ENCODE measurements at places on chromosomes 2 and 18.

- DNase-seq: no peak
These were observed 75.8 kb downstream of the RDH14 start for GRCh38 chr2:18484625-18485024.

DNA sequence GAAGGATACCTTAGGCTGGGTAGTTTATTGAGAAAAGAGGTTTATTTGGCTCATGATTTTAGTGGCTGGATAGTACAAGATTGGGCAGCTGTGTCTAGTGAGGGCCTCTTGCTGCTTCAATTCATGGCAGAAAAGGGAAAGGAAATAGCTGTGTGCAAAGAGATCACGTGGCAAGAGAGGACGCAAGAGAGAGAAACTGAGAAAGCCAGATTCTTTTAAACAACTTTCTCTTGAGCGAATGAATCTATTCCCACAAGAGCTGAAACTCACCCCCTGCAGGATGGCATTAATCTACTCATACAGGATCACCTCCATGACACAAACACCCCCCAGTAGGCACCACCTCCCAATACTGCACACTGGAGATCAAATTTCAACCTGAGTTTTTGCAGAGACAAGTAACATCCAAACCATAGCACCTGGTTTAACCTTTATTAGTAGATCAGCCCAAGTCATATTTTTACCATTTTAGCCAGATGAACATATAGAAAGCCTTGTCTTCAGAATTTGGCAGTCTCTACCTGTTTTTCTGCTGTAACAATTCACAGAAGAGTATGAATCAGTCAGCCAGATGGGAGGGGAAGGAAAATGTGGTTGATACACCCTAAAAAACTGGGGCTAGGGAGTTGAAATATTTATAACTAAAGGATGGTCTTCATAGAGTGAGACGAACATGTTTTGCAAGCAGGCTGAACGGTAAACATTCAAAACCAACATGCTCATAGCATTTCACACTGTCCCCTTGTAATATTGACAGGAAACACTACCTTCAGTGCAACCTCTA, 73.9 kb upstream of the NCKAP5 start:
- no peak for DNase-seq

- no peak for DNase-seq
These were observed 59.4 kb upstream of the HPCAL1 start for GRCh38 chr2:10242998-10243925.

DNA sequence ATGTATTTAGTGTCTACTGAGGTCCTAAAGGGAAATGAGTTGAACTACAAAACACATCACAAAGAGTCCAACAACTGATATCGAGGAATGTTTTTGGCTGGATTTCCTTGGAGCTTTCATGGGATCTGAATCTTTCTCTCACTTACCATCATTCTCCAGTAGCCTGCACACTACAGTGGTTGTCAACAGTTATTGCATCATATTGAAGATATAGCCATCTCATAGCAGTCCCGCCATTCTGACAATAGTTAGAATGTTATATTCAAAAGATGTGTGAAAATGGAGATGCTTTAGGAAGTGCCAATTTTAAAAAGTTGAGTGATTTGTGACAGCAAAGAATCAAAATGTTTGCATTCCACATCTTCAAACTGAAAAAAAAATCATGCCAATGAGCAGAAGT, 186.8 kb downstream of the DSC3 start:
- no peak for DNase-seq

DNA sequence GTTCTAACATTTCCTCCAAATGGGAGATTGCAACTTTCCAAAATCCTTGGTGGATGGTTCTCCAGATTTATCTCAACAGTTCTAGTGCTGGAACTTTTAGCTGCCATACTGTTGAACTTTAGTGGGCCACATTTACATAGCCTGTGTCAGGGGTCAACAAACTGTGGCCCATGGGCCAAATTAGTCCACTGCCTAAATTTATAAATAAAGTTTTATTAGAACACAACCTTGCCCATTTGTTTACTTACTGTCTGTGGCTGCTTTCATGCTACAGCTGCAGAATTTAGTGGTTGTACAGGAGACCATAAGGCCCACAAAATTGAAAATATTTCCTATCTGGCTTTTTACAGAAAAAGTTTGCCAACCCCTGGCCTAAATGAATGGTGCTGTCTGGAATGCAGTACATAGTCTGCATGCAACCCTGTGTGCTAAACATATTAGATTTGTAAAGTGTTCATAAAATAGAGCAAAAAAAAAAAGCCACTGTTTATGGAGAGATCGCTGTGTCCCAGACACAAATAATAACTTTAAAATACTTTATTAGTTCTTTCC, 30.3 kb downstream of the MGAT5 start:
- no peak for DNase-seq

- no peak for DNase-seq
These were observed 46.9 kb downstream of the MAP4K3 start for GRCh38 chr2:39390216-39390615.

- DNase-seq: no peak
These were observed 68.6 kb downstream of the GATA6 start for GRCh38 chr18:22238036-22238435.

DNA sequence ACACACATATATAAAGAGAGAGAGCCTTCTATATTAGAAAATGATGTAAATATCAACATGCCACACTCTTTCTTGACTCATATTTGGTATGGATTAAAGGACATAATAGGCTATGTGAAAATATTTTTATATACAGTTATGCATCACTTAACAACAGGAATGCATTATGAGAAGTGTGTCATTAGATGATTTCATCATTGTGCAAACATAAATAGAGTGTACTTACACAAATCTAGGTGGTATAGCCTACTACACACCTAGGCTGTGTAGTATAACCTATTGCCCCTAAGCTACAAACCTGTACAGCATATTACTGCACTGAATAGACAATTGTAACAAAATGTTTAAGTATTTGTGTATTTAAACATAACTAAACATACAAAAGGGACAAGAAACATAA, 354.8 kb upstream of the CNTNAP5 start:
- no peak for DNase-seq

DNA sequence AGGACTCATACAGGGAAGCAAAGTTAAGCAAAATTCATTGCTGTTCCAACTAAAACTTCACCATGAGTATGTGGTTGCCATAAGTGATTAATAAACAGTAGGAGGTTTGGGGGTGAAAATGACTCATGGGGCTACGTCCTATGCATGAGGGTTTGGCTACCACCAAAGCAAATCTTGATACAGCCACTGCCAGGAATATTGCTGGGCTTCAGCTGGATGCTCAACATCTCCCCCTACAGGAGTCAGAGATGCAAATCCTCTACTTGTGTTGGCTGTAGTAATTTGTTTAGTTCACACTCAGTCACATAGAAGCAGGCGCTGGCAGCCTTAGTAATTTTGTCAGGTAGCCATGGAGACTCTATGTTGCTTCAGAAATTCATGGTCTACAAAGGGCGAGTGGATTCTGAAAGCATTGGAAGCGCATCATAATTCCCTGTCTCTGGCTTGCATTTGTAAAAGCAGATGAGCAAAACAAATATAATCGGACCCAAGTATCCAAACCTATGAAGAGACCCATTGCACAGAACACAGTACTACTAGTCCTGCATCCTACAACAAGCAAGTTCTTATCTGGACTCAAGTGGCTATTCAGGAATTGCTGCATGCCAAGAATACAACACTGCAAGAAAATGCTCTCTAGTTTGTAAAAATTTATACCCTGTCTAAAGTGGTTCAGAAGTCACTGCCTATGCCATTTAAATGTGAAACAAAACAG, 76.0 kb downstream of the CD28 start:
- DNase-seq: peak; percentile 92

GRCh38 chr2:18883616-18884456, 294.5 kb upstream of the NT5C1B start:
- DNase-seq: peak; percentile 19

Data from Daoy (cell line).